ENCODE measurements at places on chromosomes 2 and 18. TPM values are rescaled to one million over a fixed set of nuclear protein-coding genes. Genes with fewer than 3 reads are reported as not detected.

Gene IL18R1
- total RNA-seq = 10.4 TPM

DNA sequence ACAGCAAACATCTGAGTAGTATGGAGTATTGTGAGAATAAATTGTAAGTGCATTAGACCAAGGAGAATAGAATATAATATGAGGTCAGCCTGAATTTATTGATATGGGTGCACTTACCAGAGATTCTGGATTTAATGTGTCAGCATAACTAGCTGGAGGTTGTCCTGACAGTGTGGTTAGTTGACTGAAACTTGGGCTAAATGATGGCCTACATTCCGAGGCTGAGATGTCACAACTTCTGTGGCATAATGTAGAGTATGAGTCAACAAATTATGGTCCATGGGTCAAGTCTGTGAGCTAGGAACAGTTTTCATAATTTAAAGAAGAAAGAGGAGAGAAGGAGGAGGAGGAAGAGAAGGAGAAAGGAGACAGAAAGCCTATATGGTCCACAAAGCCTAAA, 127.6 kb downstream of the QPCT start:
- no peak for DNase-seq
- no peaks in the 10 kb centered on the region for H3K4me1 ChIP-seq
- no peak overlapping the region for H3K27ac ChIP-seq
- H3K4me3 ChIP-seq = no peak overlapping the region
- no peaks in the 10 kb centered on the region for H3K27me3 ChIP-seq

Gene CXCR4
- total RNA-seq = 45.9 TPM

GRCh38 chr2:230842473-230842872, 22.3 kb upstream of the ITM2C start:
- H3K27me3 ChIP-seq = no peaks in the 10 kb centered on the region
- H3K27ac ChIP-seq = no peak overlapping the region
- no peaks in the 10 kb centered on the region for H3K36me3 ChIP-seq
- no peak overlapping the region for H3K4me3 ChIP-seq
- no peak for DNase-seq
- peaks cover under 1% of the 10 kb centered on the region for H3K4me1 ChIP-seq

Gene ANKMY1
- total RNA-seq = 19.6 TPM

All from GM12878 (cell line).